Occipital lobe (tissue), 3 donors: ENCODE measurements at places on chromosomes 1 and 21. TPM values are rescaled to one million over a fixed set of nuclear protein-coding genes. Genes with fewer than 3 reads are reported as not detected.

GRCh38 chr1:43564551-43565348, 34.1 kb downstream of the PTPRF start:
- DNase-seq = no peak

CFAP74 gene
- 0.47 TPM for total RNA-seq

DNA sequence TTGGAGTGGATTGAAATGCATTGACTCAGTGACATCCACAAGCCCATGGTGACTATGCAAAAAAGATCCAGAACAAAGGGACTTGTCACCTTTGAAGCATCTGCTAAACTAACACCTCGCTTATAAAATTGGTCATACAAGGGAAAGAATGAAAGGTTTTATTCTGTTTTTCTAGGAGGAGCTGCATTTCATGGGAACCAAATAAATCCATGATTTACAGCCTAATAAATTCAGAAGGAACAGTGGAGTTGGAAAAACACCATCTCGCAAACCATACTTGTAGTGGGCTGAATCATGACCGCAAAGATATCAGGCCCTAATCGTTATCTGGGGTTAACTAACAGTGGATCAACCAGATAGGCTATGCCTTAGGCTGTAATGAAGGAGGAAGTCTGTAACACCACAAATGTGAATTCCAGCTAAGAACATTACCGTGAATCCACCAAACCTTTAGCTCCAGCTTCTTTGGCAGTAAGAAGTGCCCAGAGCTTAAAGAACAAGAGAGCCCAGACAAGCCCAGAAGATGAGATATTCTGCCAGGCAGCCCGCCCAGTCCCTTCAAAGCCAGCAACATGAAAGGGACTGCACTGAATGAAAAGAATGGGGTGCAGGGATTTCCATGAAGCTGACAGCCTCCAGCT, 27.4 kb downstream of the RSPH1 start:
- DNase-seq = no peak

VWA5B1 gene
- 0.16 TPM for total RNA-seq

DNA sequence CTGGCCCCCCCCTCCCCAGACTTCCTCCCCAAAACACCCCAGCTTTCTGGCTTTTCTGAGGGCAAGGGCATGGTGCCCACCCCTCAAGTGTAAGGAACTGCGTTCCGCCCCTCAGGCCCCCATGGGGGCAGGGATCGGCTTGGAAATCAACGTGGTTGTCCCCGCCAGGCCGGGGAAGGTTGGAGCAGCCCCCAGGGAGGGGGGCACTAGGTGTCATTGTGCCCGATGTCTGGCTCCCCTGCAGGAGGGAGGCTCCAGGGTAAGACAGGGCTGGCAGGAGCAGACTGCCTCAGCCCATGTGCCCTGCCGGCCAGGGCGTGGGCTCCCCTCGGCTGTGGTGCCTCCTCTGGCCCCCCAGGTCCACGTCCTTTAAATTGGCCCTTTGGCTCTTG, 7.4 kb upstream of the TFAP2E start:
- no peak for DNase-seq

- DNase-seq = no peak
Observed at GRCh38 chr1:196344453-196344852, 263.8 kb downstream of the KCNT2 start.

FAM151A gene
- not detected for total RNA-seq

DNA sequence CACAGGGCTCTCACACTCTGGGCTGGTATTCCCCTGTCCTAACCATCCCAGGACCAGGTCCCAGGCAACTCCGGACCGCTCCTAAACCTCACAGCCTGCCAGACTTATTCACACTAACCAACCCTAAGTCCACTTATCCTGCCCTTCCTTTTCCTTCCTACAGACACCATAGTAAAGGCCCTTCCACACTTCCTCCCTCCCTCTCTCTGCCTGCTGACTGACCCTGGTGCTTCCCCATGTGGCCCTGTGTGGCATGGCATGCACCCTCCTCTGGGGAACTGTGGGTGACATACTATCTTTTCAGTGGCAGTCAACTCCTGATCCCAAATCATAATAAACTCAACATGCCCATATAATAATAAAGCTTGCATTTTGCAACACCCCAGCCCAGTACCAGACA, 155.1 kb upstream of the DNAH14 start:
- DNase-seq = no peak

BARHL2 gene
- not detected for total RNA-seq

PCAT6 gene
- total RNA-seq = not detected

GRCh38 chr1:41617336-41617735, 132.9 kb upstream of the EDN2 start:
- DNase-seq = no peak

DNA sequence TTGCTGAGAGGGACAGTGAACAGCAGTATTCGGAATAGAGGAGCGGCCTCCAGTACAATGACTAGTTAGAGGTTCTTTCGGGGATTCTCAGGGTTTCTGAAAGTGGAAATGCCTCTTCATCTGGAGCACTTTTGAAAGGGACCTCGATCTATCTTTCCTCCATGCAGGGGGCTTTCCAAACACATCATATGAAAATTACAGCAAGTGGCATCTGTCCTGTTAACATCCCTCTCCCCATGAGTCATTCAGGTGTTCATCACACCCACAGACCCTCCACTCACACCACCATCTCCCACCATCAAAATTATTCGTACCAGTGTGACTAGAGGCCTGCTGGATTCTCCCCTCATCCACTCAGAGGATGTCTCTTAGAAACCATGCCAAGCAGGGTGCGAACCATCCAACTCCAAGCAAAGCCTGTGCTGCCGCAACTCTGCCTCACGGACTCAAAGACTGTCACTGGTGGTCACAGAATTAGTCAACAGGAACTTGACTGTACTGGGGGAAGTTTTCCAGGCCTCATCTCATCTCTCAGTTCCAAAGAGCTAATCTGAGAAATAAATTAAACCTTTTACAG, 211.1 kb downstream of the MRPL39 start:
- no peak for DNase-seq

TRPM2 gene
- 1.2 TPM for total RNA-seq

DNA sequence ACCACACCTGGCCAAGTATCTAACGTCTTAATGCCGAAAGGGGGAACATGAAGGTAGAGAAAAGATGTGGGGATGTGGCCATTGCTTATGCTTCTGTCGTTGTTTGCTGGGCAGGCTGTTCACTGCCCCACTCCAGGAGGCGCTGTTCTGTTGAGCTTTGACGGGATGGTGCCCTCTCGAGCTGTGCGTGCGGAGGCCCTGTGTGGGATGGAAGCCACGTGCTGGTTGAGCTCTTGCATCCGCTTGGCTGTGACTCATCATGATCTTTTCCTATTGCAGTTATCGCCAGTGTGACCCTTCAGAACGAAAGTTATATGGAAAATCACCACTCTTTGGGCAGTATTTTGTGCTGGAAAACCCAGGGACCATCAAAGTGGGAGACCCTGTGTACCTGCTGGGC, 26.3 kb downstream of the MTARC1 start:
- no peak for DNase-seq

DNA sequence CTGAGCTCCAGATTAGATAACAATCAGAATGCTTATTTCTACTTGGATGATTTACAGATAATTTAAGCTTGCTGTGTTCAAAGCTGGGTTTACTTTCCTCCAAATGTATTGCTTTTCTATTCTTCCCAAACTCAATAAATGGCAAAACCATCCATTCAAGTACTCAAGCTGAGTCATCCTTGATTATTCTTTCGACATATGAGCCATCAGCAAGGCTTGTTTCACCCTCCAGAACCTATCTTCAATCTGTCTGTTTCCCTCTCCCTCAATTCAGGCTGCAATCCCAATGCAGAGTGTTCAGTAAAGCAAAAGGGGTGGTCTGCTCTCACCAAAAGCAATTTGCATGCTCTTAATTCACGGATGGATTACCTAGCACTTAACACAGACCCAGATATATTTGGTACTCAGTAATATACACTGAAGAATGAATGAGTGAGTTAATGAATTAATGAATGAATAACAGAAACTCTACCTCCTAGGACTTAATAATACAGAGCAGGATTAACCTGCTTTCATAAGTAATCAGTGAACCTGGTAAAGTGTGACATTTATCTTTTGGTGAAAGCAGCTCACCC, 41.9 kb downstream of the DDR2 start:
- no peak for DNase-seq

RIPK4 gene
- 0.47 TPM for total RNA-seq

DNA sequence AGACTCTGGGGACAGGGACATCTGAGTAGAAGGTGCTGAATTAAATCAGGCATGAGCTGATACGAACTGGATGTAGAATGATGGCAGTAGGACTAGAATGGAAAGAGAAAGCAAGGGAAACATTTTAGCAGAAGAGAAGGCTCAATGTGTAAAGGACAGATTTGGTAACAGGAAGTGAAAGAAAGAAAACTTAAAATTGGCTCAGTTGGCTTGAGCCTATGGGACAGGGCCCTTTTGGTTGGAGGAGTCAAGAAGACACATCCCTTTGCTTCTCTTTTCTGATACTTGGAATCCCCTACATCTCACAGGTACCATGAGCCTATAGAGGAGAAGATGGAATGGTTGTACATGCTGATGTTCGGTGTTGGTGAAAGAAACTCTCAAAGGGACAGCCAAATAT, 300.6 kb upstream of the PLXNA2 start:
- DNase-seq = no peak

- DNase-seq = no peak
Observed at GRCh38 chr1:36755303-36756230, 272.9 kb upstream of the CSF3R start.

DNA sequence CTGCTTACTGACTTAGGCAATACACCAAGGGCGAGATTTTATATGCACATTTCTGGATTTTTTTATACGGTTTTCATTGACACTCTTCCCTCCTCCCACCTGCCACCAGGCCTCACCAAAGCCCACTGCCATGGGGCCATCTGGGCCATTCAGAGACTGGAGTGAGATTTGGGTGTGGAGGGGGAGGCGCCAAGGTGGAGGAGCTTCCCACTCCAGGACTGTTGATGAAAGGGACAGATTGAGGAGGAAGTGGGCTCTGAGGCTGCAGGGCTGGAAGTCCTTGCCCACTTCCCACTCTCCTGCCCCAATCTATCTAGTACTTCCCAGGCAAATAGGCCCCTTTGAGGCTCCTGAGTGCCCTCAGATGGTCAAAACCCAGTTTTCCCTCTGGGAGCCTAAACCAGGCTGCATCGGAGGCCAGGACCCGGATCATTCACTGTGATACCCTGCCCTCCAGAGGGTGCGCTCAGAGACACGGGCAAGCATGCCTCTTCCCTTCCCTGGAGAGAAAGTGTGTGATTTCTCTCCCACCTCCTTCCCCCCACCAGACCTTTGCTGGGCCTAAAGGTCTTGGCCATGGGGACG, 57.9 kb downstream of the LACTBL1 start:
- DNase-seq = no peak

DNA sequence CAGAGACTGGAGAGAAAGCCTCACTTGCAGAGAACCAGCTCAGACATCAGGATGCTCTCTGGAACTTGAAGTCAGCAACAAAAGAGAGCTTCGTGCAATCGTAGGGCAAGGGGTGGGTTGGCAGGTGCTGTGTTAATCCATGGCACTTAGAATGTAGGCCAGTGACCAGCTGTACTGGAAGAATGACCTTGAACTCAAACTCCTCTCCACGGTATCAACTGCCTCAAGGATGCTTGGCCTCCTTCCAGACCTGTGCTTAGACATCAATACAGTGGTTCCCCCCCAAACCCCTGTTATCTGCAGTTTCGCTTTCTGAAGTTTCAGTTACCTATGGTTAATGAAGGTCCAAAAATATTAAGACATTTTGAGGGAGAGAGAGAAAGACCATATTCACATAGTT, 6.5 kb downstream of the KANK4 start:
- DNase-seq = no peak

DNA sequence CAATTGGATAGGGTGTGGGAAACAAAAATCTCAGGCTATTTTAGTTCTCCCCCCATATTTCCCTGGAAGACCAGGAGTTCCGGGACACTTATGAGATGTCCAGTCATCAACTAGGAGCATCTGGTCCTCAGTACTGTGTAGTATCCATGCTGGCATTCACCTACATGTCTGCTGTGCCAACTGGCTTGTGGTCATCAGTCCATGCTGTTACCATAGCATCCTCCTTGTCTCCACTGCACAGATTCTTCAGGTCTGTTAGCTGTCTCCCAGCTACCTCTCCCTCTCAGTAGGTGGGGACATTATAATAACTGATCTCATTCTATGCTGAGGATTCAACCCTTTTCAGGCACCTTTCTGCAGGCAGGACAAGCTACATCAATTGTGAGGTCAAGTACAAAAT, 302.9 kb downstream of the BARHL2 start:
- DNase-seq = no peak

LCE1F gene
- not detected for total RNA-seq

CD1D gene
- 1.6 TPM for total RNA-seq

DNA sequence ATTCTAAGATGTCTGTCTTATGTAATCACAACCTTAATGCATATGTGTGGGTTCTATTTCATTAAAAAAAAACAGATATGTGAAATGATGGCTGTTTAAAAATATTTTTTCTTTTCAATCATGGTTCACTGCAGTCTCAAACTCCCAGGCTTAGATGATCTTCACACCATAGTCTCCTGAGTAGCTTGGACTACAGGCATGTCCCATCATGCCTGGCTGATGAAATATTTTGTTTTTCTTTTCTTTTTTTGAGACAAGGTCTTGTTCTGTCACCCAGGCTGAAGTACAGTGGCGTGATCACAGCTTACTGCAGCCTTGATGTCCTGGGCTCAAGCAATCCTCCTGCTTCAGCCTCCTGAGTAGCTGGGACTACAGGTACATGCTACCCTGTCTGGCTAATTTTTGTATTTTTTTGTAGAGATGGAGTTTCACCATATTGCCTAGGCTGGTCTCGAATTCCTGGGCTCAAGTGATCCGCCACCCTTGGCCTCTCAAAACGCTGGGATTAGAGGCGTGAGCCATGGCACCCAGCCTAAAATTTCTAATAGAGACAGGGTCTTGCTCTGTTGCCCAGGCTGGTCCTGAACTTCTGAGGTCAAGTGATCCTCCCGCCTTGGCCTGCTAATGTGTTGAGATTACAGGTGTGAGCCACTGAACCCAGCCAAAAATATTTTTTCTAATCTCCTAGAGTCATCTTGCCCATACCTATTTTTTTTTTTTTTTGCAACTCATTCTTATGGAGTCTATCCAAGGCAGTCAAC, 67.6 kb downstream of the GIPC2 start:
- DNase-seq = no peak

DNA sequence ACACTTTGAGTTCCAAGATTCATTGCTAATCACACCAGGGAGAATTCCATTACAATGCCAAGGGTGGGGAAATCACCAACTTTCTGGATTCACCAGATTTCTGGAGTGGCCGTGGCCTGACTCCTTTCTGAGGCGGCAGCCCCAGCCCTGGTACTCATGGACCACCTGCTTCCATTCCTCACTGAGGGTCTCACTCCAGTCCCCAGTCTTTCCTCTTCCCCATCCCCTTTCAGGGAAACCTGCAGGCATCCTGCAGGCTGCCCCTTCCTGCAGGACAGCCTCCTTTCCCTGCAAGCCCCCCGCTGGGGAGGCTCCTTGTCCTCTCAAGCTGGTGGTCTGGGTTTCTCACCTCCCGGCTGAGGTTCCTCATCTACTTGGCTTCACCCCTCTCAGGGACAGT, 12.7 kb upstream of the CDK18 start:
- no peak for DNase-seq

PTPN14 gene
- total RNA-seq = 2.7 TPM

SERPINC1 gene
- total RNA-seq = 0.94 TPM

CBS gene
- total RNA-seq = 68.3 TPM

- no peak for DNase-seq
Observed at GRCh38 chr1:183289051-183289496, 103.0 kb downstream of the LAMC2 start.
